ENCODE measurements at places on chromosomes 7 and 10.

- DNase-seq = no peak
These were observed 122.6 kb downstream of the ST7 start for GRCh38 chr7:117075934-117076333.

DNA sequence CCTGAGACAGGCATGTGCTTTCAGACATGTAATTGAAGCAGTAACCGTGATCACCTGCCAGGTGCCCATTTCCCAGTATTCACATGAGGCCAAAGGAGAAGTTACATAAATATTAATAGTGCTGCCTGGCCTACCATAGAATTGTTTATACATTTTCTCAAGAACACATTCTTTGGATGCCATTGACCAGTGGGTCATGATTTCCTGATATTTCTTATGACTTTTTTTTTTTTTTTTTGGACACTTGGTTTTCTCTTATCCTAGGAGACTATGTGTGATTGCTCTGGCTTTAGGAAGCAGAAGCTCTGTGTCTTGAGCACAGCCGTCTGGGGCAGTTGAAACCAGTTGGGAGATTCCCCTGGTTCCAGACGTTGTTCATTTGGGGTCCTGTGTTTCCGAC is 143.9 kb upstream of the NPS start:
- DNase-seq = no peak

- DNase-seq = no peak
These were observed 11.6 kb downstream of the MTPN start for GRCh38 chr7:135965602-135966001.

GRCh38 chr10:97383159-97383558 is 18.0 kb downstream of the RRP12 start:
- no peak for DNase-seq

DNA sequence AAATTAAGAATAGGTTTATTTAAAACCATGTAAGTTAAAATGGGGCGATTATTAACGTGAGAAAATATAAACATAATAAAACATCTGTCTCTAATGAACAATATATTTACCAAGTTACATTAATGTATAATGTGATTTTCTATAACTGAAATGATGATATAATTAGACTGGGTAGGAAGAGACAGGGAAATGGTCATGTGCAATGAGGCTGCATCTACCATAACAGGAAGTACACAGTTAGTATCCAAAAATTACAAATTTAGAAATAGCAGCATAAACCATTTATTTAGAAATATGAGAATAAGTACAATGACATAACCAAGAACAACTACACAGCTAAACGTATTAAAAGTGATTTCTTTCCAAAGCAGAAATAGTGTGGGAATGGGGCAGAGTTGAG is 25.8 kb upstream of the BET1 start:
- DNase-seq = no peak
